Activated CD4-positive, alpha-beta T cell treated with anti-CD3 and anti-CD28 coated beads, Interleukin-2, amount 50 U/mL, for 24 hours (primary cell): ENCODE measurements at places on chromosomes 7 and 10.

GRCh38 chr7:80681272-80681885, 42.9 kb downstream of the CD36 start:
- no peak for DNase-seq

DNA sequence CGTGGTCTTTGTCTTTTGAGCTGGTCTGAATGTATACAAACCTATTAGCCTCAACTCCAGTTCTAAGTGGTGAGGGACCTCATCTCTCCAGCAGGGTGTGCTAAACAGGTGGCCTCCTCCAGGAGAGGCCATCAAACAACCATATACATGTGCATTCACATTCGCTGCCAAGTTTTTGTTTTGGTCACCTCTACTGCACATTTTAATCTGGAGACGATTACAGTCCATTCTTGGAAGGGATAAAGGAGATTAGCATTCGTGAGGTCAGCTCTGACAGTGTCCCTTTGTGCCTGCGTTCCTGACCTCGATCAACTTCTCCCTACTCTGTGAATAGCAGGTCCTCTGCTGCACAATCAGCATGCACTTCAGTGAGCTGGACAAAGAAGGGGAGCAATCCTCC, 60.8 kb downstream of the RHOBTB1 start:
- DNase-seq, result no peak

- no peak for DNase-seq
These were observed 79.3 kb upstream of the ADCY1 start for GRCh38 chr7:45494885-45495284.

DNA sequence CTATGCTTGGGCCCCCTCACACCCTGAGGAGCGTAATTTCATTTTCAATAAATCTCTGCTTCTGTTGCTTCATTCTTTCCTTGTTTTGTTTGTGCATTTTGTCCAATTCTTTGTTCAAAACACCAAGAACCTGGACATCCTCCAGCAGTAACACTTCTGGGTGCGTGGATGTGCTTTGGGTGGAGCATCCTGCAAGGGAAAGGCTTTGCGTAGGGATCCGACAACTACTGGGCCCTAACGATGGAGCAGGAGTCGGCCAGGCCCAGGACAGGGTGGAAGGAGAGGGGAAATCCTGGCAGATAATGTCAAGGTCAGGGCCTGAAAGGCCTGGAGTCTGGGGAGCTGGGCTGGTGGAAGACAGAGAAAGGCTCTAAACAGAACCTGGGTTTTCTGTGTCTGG, 231.8 kb downstream of the ADAM12 start:
- DNase-seq, result no peak

GRCh38 chr10:101901340-101901739, 57.7 kb upstream of the KCNIP2 start:
- no peak for DNase-seq

DNA sequence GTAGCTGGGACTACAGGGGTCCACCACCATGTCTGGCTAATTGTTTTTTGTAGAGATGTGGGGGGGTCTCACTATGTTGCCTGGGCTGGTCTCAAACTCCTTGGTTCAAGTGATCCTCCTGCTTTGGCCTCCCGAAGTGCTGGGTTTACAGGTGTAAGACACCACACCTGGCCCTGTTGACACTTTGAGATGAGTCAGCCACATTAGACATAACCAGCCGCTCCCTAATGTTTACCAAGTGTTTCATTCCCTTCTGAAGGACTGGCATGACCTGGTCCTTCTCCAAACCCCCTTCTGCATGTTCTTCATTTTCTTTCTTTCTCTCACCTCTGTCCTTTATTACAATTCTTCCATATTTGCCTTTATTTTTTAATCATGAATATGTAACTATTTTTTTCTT, 67.8 kb downstream of the TAF3 start:
- no peak for DNase-seq

DNA sequence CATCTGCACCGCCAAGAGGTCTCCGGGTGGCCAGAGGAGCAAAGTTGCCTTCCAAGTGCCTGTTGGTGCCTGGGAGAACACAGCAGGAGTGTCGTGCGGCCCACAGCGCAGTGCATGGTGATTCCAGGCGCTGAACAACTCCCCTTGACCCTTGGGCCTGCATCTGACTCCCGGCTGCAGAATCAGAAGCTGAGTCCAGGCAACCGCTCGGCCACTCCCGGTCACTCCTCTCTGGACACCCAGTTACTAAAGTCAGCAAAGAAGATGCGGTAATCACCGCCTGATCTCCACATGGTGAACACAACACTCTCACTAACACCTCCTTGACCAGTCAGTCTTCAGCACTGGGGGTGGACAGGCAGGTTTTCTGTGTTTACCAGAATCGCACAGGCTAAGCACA, 35.5 kb downstream of the SCD start:
- DNase-seq, result no peak

- no peak for DNase-seq
These were observed 474.0 kb downstream of the RPS24 start for GRCh38 chr10:78507510-78508160.

GRCh38 chr10:70689661-70690060, 17.4 kb downstream of the ADAMTS14 start:
- DNase-seq, result no peak

DNA sequence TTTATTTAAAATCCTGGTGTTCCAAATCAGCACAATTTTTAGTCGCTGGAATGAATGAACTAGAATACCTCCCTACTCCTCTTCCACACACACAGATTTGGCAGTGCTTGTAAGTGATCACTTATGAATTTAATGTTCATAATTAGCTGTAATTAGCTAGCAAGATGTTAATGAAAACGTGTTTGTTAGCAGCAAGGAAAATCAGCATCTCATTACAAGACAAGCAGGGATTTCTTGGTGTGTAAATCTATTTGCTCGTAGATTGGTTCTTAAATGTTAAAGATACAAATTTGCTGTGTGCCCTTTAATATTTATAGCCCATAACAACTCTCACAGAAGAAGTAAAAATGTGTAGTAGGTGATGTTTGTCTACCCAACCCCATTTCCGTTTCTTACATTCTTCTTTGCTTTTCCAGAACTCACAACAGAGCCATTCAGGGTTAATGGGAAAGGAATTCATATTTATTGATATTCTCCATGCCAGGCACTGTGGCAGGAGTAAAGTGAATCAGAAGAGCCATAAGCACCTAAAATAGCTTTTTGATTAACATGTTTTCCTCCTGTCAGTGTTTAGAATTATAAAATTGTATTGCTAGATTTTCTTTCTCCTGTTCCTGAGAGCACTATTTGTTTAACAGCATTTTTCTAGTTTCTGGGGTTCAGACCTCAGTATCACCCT, 49.6 kb downstream of the SEMA3C start:
- no peak for DNase-seq

DNA sequence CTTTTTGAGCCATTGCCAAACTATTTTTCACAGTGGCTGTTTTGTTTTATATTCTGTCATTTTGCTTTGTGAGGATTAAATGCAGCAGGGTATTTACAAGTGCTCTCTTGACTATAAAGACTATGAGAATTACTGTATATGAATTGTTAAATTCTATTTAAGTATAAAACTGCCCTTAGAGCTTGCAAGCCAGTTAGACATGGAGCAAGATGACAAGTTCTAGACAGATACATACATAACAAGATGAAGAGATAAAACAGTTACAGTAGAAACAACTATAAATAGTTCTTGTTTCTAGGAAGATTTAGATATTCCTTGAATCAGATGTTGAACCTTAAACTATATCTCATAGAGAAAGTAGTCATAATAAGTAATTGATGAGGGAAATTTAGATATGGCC, 60.6 kb downstream of the DNAH11 start:
- no peak for DNase-seq

- DNase-seq, result no peak
These were observed 77.7 kb downstream of the RBM33 start for GRCh38 chr7:155722118-155722517.

DNA sequence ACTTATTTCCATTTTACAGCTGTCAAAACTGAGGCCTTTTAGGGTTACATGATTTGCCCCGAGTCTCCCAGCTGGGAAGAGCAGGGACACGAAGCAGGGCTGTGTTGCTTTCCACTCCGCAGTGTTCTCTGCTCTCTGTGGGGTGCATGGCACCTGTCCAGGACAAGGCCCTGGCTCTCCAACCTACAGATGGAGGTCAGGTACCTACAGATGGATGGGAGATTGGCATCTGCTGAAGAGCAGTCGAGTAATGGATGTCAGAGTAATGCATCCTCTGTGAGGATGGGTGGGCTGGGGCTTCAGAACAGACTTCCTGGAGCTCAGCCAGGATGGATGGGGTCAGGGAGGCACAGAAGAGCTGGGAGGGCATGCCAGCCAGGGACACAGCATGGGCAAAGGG, 85.0 kb downstream of the EMX2 start:
- no peak for DNase-seq

GRCh38 chr7:67487316-67487715, 490.7 kb downstream of the TYW1 start:
- no peak for DNase-seq

- no peak for DNase-seq
These were observed 490.2 kb upstream of the MGMT start for GRCh38 chr10:128976856-128977255.

GRCh38 chr10:74187237-74187636, 36.2 kb downstream of the ADK start:
- DNase-seq, result no peak

DNA sequence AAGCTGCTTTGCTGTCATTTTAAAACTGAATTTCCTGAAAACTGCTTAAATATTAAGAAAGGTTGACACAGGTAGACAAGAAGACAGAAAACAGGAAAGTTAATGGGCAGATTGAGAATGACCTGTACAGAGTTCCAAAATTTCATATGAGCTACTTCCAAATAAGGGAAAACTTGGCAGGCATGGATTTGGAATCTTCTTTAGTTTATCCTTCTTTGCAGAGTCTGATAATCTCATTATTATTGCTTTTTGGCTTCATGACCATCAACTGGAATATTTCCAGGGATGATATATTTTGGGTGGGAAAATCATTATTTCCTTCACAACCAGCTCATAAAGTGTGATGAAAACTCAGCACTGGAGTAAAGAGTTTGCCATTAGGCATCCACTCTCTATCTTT, 346.5 kb upstream of the NPVF start:
- DNase-seq, result no peak

GRCh38 chr10:127398140-127398970, 150.8 kb upstream of the NPS start:
- no peak for DNase-seq

DNA sequence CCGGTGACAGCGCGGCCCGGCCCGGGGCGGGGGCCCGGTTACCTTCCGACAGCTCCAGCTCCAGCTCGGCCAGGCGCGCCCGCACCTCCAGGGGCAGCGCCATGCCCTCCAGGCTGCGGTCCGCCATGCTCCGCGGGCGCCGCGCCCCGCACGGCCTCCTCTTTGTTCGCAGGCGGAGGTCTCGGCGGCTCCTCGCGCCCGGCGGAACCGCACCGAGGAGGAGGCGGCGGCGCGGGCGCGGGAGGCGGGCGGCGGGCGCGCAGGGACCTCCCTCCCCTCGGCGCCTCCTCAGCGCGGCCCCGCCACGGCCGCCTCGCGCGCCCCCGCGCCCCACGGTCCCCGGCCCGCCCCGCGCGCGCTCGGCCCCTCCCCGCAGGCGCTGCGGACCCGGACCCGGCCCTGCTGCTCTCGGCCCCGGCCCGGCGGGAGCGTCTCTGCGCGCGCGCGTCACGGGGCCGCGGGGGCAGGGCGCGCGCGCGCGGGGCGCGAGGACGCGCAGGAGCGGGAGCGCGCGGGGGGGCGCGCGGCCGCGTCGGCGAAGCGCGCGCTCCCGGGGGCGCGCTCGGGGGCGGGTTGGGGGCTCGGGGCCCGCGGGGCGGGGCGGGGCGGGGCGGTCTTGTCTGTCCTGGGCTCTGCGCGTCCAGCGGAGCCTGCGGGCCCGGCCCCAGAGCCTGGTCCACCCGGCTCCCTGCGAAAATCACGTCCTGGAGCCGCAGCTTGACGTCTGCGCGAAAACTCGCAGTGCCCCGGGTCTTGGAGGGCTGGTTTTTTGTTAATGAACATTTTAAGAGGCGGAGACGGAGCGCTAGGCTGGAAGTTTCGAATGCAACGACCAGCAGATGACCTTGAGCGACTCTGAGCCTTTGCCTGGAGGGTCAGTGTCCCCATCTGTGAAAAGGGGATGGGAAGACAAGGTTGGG, at the start of gene DIP2C:
DIP2C (minus strand) TSS at position 217 of the 920 bp plus-strand sequence; CDS start at position 127, 90 bp downstream.
- no peak for DNase-seq

GRCh38 chr7:141641876-141642275, 60.1 kb downstream of the DENND11 start:
- DNase-seq, result no peak

GRCh38 chr10:72176701-72177100, 39.1 kb upstream of the ANAPC16 start:
- DNase-seq, result no peak

GRCh38 chr7:47940088-47941013, 7.9 kb downstream of the PKD1L1 start:
- no peak for DNase-seq

GRCh38 chr7:55458351-55458750, 93.2 kb downstream of the LANCL2 start:
- no peak for DNase-seq

GRCh38 chr10:86086418-86086817, 280.2 kb downstream of the GRID1 start:
- DNase-seq, result no peak
